Activated CD4-positive, alpha-beta T cell treated with anti-CD3 and anti-CD28 coated beads for 36 hours (primary cell): ENCODE measurements at places on chromosomes 13 and 19.

- H3K27ac ChIP-seq = no peak overlapping the region
- no peak overlapping the region for H3K4me3 ChIP-seq
- H3K4me1 ChIP-seq = peaks cover 48% of the 10 kb centered on the region
- H3K27me3 ChIP-seq = no peaks in the 10 kb centered on the region
Measured at GRCh38 chr13:112696869-112697465, 7.1 kb downstream of the ATP11A start.

GRCh38 chr19:55080121-55080967, 4.7 kb downstream of the EPS8L1 start:
- peaks cover 2% of the 10 kb centered on the region for H3K36me3 ChIP-seq
- peak overlapping the region; percentile 76 for H3K27ac ChIP-seq
- peaks cover 49% of the 10 kb centered on the region for H3K27me3 ChIP-seq
- peak; percentile 90 for DNase-seq
- peaks cover 22% of the 10 kb centered on the region for H3K4me1 ChIP-seq

DNA sequence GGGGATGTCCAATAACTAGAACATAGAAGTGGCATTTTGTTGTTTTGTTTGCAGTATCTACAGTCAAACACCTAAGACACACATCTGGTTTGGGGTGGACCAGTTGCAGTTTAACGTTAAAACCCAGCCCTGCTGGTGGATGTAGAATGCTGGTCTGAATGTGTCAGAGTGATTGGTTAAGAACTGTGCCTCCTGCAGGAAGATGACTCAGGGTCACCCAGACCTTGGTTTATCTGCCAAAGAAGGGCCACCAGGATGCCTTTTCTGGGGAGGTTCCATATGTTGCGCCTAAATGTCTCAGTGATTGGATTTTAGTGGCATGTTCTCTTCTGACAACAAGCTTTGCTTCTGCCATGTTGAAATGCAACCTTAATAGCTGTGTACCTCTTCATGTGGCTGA, 23.1 kb downstream of the ZNF536 start:
- no peaks in the 10 kb centered on the region for H3K36me3 ChIP-seq
- H3K4me3 ChIP-seq = no peak overlapping the region
- no peak for DNase-seq

DNA sequence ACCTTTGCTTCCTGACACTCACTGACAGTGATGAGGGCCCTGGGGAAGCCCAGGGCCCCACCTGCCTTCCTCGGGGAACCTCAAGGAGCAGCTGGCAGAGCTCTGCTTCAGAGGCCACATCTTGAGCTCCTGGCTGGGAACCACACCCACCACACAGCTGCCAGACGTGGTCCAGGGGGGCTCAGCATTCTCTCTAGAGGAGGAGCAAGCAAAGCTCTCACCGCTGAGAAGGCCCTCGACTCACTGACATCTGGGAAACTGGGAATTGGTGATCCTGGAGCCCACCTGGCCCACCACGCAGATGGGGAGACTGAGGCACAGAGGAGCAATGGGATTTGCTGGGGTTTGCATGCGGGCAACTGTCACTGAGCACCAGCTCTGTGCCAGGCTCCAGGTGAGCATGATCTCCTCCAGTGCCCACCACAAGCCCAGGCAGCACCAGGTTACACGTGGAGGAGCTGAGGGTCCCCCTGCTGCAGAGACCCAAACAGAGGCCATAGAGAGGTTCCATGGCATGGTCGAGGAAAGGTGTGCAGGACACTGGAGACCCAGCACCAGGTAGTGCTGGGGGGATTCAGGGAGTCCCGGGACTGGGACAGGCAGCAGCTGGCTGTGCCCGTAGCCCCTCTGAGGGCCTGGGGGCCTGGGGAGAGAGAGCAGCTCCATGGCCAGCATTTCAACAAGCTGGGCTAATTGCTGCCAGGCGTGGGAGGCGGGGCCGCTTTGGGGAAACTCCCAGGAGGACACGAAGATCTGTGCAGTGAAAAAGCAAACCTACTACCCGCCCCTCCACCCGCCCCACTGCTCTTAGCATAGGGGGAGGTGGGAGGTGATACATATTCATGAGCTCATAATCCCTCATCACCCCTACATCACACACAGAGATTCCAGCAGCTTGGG, 33.4 kb downstream of the PEPD start:
- H3K27ac ChIP-seq = no peak overlapping the region
- H3K4me1 ChIP-seq = no peaks in the 10 kb centered on the region
- peaks cover 32% of the 10 kb centered on the region for H3K36me3 ChIP-seq
- H3K27me3 ChIP-seq = no peaks in the 10 kb centered on the region
- DNase-seq = no peak
- H3K4me3 ChIP-seq = no peak overlapping the region

DNA sequence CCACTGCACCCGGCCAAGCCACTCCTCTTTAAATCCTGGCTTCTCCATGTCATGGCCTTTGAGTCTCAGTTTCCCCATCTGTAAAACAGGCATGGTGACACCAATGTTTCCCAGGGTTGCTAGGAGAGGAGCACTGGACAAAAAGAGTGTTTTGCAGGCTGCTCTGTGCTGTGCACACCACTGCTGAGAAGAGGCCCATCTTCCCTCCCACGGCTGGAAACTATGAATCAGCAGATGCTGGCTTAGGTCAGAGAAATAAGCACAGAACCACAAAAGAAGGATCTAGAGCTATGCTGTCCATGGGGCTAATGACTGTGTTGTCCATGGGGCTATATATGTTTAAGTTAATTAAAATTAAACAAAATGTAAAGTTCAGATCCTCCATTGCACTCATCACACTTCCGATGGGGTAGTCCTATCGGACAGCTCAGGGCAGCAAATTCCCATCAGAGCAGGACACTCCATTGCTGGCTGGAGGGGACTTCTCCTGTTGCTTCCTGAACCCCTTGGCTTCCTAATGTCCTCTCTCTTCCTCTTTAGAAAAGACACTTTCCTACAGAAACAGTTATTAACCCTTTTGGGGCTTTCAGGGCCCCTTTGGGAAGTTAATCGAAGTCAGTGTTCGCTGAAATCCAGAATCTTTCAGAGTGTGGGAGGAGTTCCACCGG, 37.1 kb downstream of the TSHZ3 start:
- H3K36me3 ChIP-seq = no peaks in the 10 kb centered on the region
- H3K4me3 ChIP-seq = no peak overlapping the region
- no peak overlapping the region for H3K27ac ChIP-seq
- peaks cover 10% of the 10 kb centered on the region for H3K4me1 ChIP-seq
- H3K27me3 ChIP-seq = peaks cover 1% of the 10 kb centered on the region

- H3K4me3 ChIP-seq = no peak overlapping the region
- H3K27ac ChIP-seq = no peak overlapping the region
- DNase-seq = peak; percentile 95
- H3K4me1 ChIP-seq = peaks cover 17% of the 10 kb centered on the region
- H3K27me3 ChIP-seq = no peaks in the 10 kb centered on the region
Measured at GRCh38 chr19:10580979-10581631, 6.0 kb downstream of the AP1M2 start.

- DNase-seq = no peak
- no peak overlapping the region for H3K4me3 ChIP-seq
- H3K4me1 ChIP-seq = no peaks in the 10 kb centered on the region
- no peaks in the 10 kb centered on the region for H3K36me3 ChIP-seq
- peaks cover 2% of the 10 kb centered on the region for H3K27me3 ChIP-seq
Measured at GRCh38 chr13:112244061-112244460, 132.1 kb upstream of the SPACA7 start.

DNA sequence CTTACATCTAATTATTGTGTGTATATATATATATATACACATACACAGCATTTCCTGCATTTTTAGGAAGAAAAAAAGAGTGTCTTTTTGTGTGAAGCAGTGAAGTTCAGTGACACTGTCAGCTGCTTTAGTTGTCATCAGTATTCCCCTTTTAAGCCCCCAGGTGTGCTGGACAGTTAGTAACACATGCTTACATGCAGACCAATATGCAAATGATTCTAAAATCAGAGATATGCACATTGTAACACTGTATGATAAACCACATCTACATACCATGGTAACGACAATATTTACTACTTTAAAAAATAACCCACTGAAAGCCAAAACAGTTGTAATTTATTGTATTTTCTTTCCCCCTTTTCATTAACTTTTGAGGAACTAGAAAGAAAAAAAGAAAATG, 16.8 kb downstream of the LHFPL6 start:
- no peak for DNase-seq
- peaks cover 12% of the 10 kb centered on the region for H3K27me3 ChIP-seq
- H3K4me1 ChIP-seq = no peaks in the 10 kb centered on the region
- no peak overlapping the region for H3K4me3 ChIP-seq

DNA sequence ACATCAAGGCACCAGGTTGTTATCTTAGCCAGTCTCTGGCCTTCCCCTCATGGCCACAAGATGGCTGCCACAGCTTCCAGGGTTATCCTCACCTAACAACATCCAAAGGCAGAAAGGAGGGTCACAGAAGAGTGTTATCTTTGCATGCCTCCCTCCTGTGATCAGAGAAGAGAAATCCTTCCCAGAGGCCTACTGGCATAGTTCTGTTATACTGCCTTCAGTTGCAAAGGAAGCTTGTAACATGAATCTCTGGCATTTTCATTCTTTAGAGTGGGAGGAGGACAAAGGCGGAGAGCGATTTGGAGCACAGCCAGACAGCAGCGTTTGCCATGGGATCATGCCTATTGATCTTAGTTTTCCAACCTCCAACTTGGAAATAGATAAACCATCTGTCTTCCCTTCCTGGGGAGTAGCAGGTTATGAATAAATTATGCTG, 135.7 kb downstream of the DNAJC15 start:
- no peak overlapping the region for H3K4me3 ChIP-seq
- H3K27me3 ChIP-seq = no peaks in the 10 kb centered on the region
- H3K4me1 ChIP-seq = no peaks in the 10 kb centered on the region
- H3K27ac ChIP-seq = no peak overlapping the region
- DNase-seq = no peak

- no peak for DNase-seq
- peaks cover 8% of the 10 kb centered on the region for H3K36me3 ChIP-seq
- H3K27me3 ChIP-seq = no peaks in the 10 kb centered on the region
Measured at GRCh38 chr19:14106840-14107239, 10.7 kb downstream of the PRKACA start.

- no peaks in the 10 kb centered on the region for H3K36me3 ChIP-seq
- H3K4me1 ChIP-seq = peaks cover 11% of the 10 kb centered on the region
- H3K27ac ChIP-seq = peak within 1 kb of the TSS; percentile 65
- H3K4me3 ChIP-seq = peak within 1 kb of the TSS; percentile 73
Measured at GRCh38 chr13:20231839-20232555, at the start of gene GJB6. GJB6 (minus strand) TSS chr13:20232319; CDS start chr13:20223480, 8,839 bp downstream.

DNA sequence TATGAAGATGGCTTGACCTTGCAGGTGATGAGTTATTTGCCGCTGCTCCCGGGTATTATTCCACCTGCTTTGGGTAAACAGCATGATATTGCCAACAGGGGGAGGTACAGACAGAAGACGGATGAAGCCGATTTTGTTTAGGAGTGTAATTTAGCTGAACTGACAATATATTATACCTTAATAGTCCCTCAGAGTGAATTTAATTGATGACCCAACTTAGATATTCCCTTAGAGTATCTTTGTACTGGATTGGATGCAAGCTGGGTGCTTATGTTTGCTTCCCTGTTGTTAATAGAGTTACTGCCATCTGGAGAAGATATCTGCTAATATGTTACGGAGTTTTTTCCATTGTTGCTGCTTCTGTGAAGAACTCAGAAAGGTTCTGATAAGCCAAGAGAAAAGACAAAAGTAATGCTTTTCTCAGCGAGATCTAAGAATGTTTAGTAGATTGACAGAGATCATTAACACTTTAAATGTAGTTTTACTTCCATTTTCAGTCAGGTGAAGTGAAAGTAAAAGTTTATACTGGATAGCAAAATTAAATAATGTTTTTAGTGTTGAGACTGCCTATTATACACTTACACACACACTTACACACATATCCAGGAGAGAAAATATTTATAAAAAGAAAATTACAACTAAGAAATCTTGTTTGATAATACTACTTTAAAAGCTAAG, 2220.8 kb upstream of the PCDH20 start:
- no peak overlapping the region for H3K27ac ChIP-seq
- H3K27me3 ChIP-seq = no peaks in the 10 kb centered on the region
- no peaks in the 10 kb centered on the region for H3K36me3 ChIP-seq
- H3K4me3 ChIP-seq = no peak overlapping the region
- no peaks in the 10 kb centered on the region for H3K4me1 ChIP-seq

DNA sequence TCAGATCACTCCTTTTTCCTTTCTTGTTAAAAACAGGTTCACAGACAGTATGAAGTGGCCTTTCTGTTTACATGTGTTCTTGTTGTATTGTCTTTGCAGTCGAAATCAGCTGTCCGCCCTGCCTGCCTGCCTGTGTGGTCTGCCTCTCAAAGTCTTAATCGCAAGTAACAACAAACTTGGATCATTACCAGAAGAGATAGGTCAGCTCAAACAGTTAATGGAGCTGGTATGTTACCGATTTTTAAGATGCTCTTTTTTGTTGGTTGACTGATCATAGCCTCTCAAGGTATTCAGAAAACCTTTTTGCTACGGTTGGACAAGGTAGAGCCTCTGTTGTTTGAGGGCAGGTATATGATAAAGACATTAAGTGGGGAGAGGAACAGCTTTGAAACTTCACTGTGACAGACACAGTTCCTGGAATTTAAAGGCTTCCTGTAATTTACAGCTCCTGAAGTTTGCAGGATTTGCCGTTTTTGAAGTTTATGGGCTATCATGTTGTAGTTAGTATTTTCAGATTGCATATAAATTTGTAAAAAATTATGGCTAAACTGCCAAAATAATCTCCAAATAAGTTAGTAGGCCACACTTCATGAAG, 116.1 kb downstream of the LRCH1 start:
- peaks cover 21% of the 10 kb centered on the region for H3K36me3 ChIP-seq
- peak overlapping the region; percentile 42 for H3K27ac ChIP-seq

- peaks cover 37% of the 10 kb centered on the region for H3K27me3 ChIP-seq
- no peak overlapping the region for H3K27ac ChIP-seq
- H3K4me1 ChIP-seq = peaks cover 2% of the 10 kb centered on the region
- H3K36me3 ChIP-seq = no peaks in the 10 kb centered on the region
- peak; percentile 23 for DNase-seq
- no peak overlapping the region for H3K4me3 ChIP-seq
Measured at GRCh38 chr13:27933580-27934328, 14.0 kb downstream of the PDX1 start.

GRCh38 chr19:31601855-31602254, 252.6 kb upstream of the TSHZ3 start:
- no peak overlapping the region for H3K27ac ChIP-seq
- no peaks in the 10 kb centered on the region for H3K4me1 ChIP-seq
- peaks cover 2% of the 10 kb centered on the region for H3K27me3 ChIP-seq
- H3K36me3 ChIP-seq = no peaks in the 10 kb centered on the region

DNA sequence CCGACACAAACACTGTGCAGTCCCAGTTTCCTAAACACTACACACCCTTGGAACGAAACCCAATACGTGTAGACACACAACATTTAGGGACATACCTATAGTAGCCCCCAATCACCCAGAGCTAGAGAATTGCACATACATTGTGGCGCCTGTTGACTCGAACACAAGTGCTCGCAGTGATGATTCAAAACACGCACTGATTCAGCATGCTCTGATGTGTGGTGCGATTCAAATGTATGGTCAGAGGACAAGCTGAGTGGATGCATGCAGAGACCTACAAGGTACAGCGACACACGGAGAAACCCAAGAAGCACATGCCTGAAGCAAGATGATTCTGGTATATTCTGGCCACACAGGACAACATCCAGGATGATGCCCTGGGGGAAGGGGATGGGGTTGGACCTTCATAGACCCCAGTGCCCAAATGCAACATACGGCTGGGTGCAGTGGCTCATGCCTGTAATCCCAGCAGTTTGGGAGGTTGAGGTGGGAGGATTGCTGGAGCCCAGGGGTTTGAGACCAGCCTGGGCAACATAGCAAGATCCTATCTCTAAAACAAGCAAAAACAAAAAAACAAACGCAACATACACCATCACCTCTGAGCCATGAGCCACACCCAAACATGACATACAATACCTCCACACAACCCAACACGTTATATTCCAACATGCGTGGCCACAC, 997 bp upstream of the KCNN4 start:
- H3K4me1 ChIP-seq = peaks cover 65% of the 10 kb centered on the region
- H3K27ac ChIP-seq = peak overlapping the region; percentile 91
- DNase-seq = peak; percentile 72
- H3K36me3 ChIP-seq = peaks cover 29% of the 10 kb centered on the region
